ENCODE measurements at places on chromosomes 1 and 21. TPM values are rescaled to one million over a fixed set of nuclear protein-coding genes. Genes with fewer than 3 reads are reported as not detected.

GRCh38 chr1:11887666-11888007 lies 28.9 kb upstream of the NPPB start:
- H3K4me3 ChIP-seq = no peak overlapping the region
- H3K27me3 ChIP-seq = no peaks in the 10 kb centered on the region
- no peak overlapping the region for H3K27ac ChIP-seq
- DNase-seq = no peak
- no peaks in the 10 kb centered on the region for H3K36me3 ChIP-seq
- peaks cover 6% of the 10 kb centered on the region for H3K4me1 ChIP-seq

DNA sequence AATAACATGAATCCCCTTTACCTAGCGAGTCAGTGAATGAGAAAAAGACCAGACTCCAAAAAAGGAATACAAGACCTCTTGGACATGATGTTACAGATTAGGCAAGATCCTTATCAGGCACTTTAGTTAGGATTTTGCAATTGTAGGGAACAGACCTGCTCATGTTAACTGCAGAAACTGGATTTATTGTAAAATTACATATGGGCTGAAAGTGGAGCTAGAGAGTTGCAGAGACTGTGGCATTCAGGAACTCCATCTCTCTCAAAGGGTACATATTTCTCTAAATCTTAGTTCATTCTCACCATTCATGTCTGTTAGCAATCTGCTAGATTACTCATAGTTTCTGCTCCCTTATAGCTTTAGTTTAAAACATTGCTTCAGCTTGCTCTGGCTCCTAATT lies 142.2 kb downstream of the PAPPA2 start:
- no peaks in the 10 kb centered on the region for H3K4me1 ChIP-seq
- H3K4me3 ChIP-seq = no peak overlapping the region
- no peak overlapping the region for H3K27ac ChIP-seq
- no peak for DNase-seq
- H3K27me3 ChIP-seq = no peaks in the 10 kb centered on the region
- H3K36me3 ChIP-seq = no peaks in the 10 kb centered on the region

DNA sequence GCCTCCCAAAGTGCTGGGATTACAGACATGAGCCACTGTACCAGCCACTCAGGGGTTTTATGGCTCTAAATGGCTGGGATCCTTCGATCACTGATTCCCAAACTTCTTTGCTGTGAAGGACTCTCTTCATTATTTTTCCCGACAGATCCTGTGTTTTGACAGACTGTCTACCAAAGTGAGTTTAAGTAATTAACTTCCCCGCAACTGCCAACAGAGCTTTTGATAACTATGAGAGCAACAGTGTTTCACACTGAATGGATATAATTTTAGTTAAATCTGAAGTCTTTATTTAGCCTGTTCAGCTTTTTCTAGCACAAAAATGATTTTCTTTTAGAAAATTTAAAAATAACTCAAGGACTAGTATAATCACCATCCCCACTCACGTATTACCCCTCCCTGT lies 12.6 kb upstream of the RABIF start:
- H3K4me1 ChIP-seq = no peaks in the 10 kb centered on the region
- no peaks in the 10 kb centered on the region for H3K36me3 ChIP-seq
- DNase-seq = no peak
- no peak overlapping the region for H3K27ac ChIP-seq
- no peaks in the 10 kb centered on the region for H3K27me3 ChIP-seq

GRCh38 chr1:42146626-42147320 lies 6.4 kb upstream of the GUCA2B start:
- DNase-seq = peak; percentile 82
- H3K4me1 ChIP-seq = peaks cover 6% of the 10 kb centered on the region
- no peak overlapping the region for H3K27ac ChIP-seq
- no peaks in the 10 kb centered on the region for H3K36me3 ChIP-seq

- peaks cover 22% of the 10 kb centered on the region for H3K36me3 ChIP-seq
- no peak for DNase-seq
- H3K27ac ChIP-seq = no peak overlapping the region
- H3K4me1 ChIP-seq = peaks cover 45% of the 10 kb centered on the region
- H3K27me3 ChIP-seq = no peaks in the 10 kb centered on the region
These were observed 4.4 kb downstream of the LBR start for GRCh38 chr1:225423518-225423855.

GRCh38 chr1:35544976-35545375 lies 12.2 kb downstream of the KIAA0319L start:
- no peaks in the 10 kb centered on the region for H3K36me3 ChIP-seq
- DNase-seq = no peak
- no peak overlapping the region for H3K4me3 ChIP-seq
- H3K27me3 ChIP-seq = no peaks in the 10 kb centered on the region
- peaks cover 36% of the 10 kb centered on the region for H3K4me1 ChIP-seq
- no peak overlapping the region for H3K27ac ChIP-seq

- H3K27me3 ChIP-seq = no peaks in the 10 kb centered on the region
- no peak overlapping the region for H3K27ac ChIP-seq
- no peak for DNase-seq
- H3K4me1 ChIP-seq = no peaks in the 10 kb centered on the region
- no peaks in the 10 kb centered on the region for H3K36me3 ChIP-seq
These were observed 553.8 kb upstream of the CAMK1G start for GRCh38 chr1:209029737-209030136.

- H3K27ac ChIP-seq = no peak overlapping the region
- H3K4me1 ChIP-seq = no peaks in the 10 kb centered on the region
- H3K36me3 ChIP-seq = no peaks in the 10 kb centered on the region
- no peak overlapping the region for H3K4me3 ChIP-seq
- no peaks in the 10 kb centered on the region for H3K27me3 ChIP-seq
These were observed 98.9 kb downstream of the PGBD5 start for GRCh38 chr1:230326971-230327891.

GRCh38 chr21:33265664-33266049 lies 510 bp upstream of the IL10RB start:
- no peaks in the 10 kb centered on the region for H3K27me3 ChIP-seq
- no peak for DNase-seq
- peak overlapping the region; percentile 96 for H3K27ac ChIP-seq
- peaks cover 30% of the 10 kb centered on the region for H3K4me1 ChIP-seq
- peak overlapping the region; percentile 67 for H3K4me3 ChIP-seq

- no peak overlapping the region for H3K4me3 ChIP-seq
- no peak overlapping the region for H3K27ac ChIP-seq
- H3K36me3 ChIP-seq = no peaks in the 10 kb centered on the region
These were observed 395.1 kb downstream of the HLX start for GRCh38 chr1:221274373-221274772.

GRCh38 chr21:32844653-32845436 lies 73.3 kb upstream of the PAXBP1 start:
- H3K27ac ChIP-seq = no peak overlapping the region
- H3K27me3 ChIP-seq = no peaks in the 10 kb centered on the region
- H3K4me1 ChIP-seq = no peaks in the 10 kb centered on the region

GRCh38 chr1:170664828-170665612 lies 1.1 kb downstream of the PRRX1 start:
- H3K4me3 ChIP-seq = peak overlapping the region; percentile 50
- peaks cover 28% of the 10 kb centered on the region for H3K4me1 ChIP-seq
- peak overlapping the region; percentile 60 for H3K27ac ChIP-seq
- H3K27me3 ChIP-seq = no peaks in the 10 kb centered on the region

DNA sequence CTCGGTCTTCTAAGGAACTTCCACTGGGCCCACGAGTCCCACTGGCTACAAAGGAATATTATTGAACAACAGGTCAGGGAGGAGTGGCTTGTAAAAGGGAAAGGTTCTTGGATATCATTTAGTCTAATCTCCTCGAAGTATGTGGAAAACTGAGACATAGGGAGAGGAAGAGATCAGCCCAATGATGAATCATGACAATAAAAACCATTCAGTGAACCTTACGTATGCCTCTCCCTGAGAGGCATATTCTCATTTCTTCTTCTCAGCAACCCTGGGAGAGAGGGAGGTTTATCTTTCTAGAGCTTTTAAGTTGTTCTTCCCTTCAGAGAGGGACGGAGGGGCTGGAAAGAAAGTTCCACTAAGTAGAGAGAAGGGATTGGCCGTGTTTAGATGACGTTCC lies 5.3 kb upstream of the MOB3C start:
- no peak for DNase-seq
- H3K4me1 ChIP-seq = peaks cover 7% of the 10 kb centered on the region
- no peaks in the 10 kb centered on the region for H3K36me3 ChIP-seq
- H3K27me3 ChIP-seq = no peaks in the 10 kb centered on the region

DNA sequence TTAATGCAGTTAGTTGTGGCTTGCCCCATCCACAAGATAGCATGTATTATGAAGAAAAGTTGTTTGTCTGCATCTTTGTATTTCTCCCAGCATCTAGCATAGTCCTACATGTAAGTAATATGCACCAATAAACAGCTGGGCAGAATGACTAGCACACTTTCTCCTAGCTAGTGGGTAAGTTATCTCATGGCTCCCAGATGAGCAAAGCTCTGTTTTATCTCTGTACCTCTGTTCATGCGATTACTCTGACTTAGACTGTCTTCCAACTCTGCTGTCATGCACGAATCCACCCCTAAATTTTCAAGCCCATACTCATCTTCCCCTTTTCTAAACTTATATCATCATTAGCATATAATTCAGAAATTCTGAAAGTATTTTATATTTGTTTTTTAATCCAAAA lies 37.5 kb upstream of the KCTD3 start:
- no peak overlapping the region for H3K4me3 ChIP-seq
- no peak for DNase-seq
- no peaks in the 10 kb centered on the region for H3K27me3 ChIP-seq
- no peaks in the 10 kb centered on the region for H3K4me1 ChIP-seq
- H3K36me3 ChIP-seq = no peaks in the 10 kb centered on the region

DNA sequence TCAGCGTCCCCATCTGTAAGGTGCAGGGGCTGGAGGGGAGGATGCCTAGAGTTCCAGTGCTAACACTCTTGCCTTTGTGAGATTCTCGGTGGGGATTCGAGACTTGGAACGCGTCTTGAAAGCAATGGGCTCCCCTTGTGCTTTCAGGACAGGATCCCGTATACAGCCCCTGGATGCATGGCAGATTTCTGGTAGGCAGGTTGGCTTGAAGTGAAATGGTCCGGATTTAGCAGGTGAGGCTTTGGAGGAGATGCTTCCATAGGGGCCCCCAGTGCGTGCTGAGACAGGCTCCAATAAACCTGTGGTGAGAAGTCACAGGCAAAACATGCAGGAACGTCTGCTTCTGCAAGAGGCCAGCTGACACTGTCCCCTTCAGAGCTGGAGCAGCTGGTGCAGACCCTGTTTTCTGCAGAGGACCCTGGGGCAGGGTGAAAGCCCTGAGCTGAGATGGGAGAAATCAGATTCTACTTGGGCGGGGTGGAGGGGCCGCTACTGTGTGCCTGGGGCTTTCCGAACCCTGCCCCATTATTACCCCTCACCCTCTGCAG lies 270.4 kb downstream of the PTPRU start:
- no peak overlapping the region for H3K4me3 ChIP-seq
- H3K27ac ChIP-seq = no peak overlapping the region
- H3K4me1 ChIP-seq = no peaks in the 10 kb centered on the region
- no peaks in the 10 kb centered on the region for H3K36me3 ChIP-seq

DNA sequence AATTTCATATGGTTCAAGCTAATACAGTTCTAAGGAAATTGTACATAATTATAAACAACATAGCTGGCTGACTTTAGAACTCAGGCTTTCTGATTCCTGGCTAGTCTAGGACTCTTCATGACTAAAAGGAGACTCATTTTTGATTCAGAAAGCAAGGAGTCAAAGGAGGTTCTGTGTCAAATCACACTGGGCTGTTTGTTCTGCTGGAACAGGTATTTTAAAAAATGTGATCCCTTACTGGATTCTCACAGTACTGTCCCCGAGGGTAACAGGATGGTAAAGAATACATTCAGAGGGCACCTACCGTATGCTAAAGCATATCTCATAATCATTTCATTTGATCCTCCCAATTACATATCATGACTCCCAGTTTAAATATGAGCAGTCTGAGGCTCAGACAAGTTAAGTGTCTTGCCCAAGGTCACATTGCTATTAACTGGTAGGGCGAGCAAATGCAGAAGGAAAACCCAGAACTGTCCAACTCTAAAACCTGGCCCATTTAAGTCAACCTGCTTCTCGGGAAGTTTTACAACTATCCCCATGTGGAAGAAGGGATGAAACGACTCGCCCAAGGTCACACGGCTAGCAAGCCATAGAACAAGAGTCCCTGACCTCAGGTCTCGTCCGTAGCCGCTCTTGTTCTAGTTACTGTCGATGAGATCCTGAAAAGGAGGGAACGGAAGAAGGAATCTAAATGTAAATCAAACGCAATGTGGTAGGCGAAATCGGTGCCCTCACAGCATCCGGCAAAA lies 675 bp downstream of the MYSM1 start:
- DNase-seq = no peak
- H3K4me3 ChIP-seq = peak overlapping the region; percentile 64
- no peaks in the 10 kb centered on the region for H3K27me3 ChIP-seq
- peaks cover 8% of the 10 kb centered on the region for H3K36me3 ChIP-seq
- H3K4me1 ChIP-seq = peaks cover 25% of the 10 kb centered on the region

DNA sequence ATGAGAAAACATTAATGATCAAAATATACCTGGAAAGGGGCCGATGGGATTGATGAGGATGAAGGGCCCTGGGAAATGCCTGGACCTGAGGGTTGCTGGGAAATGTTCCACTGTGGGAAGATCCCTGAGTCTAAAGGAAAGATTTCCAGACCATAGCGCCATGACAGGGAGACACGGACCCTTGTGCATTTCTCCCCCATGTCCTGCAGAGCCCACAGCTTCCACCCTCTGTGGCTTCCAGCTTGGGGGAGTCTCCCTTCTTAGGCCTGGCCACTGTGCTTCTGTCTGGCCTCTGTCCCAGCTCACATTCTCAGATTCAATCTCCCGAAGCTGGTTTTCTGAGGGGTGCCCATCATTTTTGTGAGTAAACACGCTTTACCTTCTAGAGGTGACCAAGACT lies 1.0 kb upstream of the PRAMEF12 start:
- no peak overlapping the region for H3K4me3 ChIP-seq
- H3K4me1 ChIP-seq = no peaks in the 10 kb centered on the region
- no peak for DNase-seq
- no peaks in the 10 kb centered on the region for H3K36me3 ChIP-seq
- no peak overlapping the region for H3K27ac ChIP-seq

GRCh38 chr1:226763905-226764264 lies 24.8 kb upstream of the ITPKB start:
- H3K4me1 ChIP-seq = no peaks in the 10 kb centered on the region
- H3K4me3 ChIP-seq = no peak overlapping the region
- H3K36me3 ChIP-seq = no peaks in the 10 kb centered on the region

DNA sequence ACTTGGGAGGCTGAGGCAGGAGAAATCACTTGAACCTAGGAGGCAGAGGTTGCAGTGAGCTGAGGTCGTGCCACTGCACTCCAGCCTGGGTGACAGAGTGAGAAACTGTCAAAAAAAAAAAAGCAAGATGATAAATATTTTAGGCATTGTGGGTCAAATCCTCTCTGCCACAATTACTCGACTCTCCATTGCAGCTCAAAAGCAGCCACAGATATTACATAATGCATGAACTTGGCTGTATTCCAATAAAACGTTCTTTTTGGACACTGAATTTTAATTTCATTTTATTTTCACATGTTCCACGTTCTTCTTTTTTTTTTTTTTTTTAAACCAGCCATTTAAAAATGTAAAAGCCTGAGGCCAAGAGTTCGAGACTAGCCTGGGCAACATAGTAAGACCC lies 69.4 kb downstream of the TCP10L start:
- peaks cover 22% of the 10 kb centered on the region for H3K4me1 ChIP-seq
- peaks cover 24% of the 10 kb centered on the region for H3K36me3 ChIP-seq
- no peaks in the 10 kb centered on the region for H3K27me3 ChIP-seq
- no peak overlapping the region for H3K4me3 ChIP-seq
- no peak for DNase-seq

- H3K4me1 ChIP-seq = peaks cover 3% of the 10 kb centered on the region
- no peaks in the 10 kb centered on the region for H3K27me3 ChIP-seq
- no peak overlapping the region for H3K27ac ChIP-seq
These were observed 22.6 kb downstream of the COL18A1 start for GRCh38 chr21:45427331-45428271.

MMEL1 gene
- total RNA-seq = 5.5 TPM

ARHGEF16 gene
- total RNA-seq = 12.6 TPM

NPHS2 gene
- total RNA-seq = not detected

DCDC2B gene
- 0.11 TPM for total RNA-seq

PRKCZ gene
- 129 TPM for total RNA-seq

UBE2U gene
- total RNA-seq = not detected

TPTE gene
- not detected for total RNA-seq

DFFB gene
- 9.3 TPM for total RNA-seq

LDLRAD1 gene
- total RNA-seq = 10.3 TPM

All from upper lobe of left lung (tissue), 6 donors.